ENCODE measurements at places on chromosomes 4 and X.

- DNase-seq, result no peak
- no peak overlapping the region for H3K4me3 ChIP-seq
- H3K36me3 ChIP-seq, result peaks cover 24% of the 10 kb centered on the region
- no peaks in the 10 kb centered on the region for H3K27me3 ChIP-seq
- no peaks in the 10 kb centered on the region for H3K4me1 ChIP-seq
Measured at GRCh38 chrX:123685232-123685631, 47.6 kb downstream of the THOC2 start.

DNA sequence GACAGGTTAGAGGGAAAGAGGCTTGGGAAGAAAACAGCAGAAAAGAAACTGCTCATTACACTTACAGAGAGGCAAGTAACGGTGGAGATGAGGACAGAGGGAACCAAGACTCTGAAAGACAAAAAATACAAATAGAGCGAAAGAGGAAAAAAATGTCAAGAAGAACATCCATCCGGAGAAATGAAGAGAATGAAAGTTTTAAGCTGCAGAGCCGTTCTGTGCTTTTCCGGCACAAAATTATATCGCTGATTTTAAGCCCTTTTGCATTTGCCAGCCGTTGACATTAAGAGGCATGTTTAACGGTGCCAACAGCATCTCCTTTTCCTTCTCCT, 236 bp downstream of the PCDH10 start:
- H3K27ac ChIP-seq, result no peak overlapping the region
- no peaks in the 10 kb centered on the region for H3K4me1 ChIP-seq
- DNase-seq, result no peak
- H3K36me3 ChIP-seq, result no peaks in the 10 kb centered on the region

DNA sequence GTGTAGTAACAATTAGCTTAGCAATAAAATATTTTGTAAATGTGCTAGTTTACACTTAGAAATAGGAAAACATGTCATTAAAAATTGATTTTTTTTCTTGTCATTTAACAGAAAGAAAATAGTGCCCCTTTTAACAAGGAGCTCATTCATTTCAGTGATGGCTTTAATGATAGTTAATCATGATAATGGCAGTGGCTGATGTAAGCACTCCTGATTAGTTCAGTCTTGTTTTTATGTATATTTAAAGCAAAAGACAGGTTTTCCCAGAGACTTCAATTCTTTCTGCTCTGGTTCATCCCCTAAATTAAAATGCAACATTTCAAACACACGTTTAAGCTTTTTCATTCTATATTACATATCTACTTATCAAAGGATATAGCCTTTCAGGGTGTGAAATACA, 1039.5 kb upstream of the PCDH7 start:
- no peak overlapping the region for H3K27ac ChIP-seq
- H3K36me3 ChIP-seq, result no peaks in the 10 kb centered on the region
- H3K4me3 ChIP-seq, result no peak overlapping the region

DNA sequence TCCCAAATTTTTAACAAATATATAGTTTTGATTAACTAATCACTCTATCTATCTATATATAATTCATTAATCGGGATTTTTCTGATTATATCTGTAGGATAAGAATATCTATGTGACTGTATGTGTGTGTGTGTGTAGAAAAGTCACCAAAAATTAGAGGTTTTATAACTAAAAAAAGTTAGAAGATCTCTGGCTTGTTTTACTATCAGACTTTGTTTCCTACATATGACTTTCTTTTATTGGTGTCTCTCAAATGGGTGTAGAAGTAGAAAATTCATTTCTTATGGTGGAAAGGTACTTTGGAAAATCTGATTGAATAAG, 26.7 kb upstream of the TMPRSS11D start:
- H3K27me3 ChIP-seq, result no peaks in the 10 kb centered on the region
- no peaks in the 10 kb centered on the region for H3K36me3 ChIP-seq
- no peak for DNase-seq
- H3K4me3 ChIP-seq, result no peak overlapping the region

DNA sequence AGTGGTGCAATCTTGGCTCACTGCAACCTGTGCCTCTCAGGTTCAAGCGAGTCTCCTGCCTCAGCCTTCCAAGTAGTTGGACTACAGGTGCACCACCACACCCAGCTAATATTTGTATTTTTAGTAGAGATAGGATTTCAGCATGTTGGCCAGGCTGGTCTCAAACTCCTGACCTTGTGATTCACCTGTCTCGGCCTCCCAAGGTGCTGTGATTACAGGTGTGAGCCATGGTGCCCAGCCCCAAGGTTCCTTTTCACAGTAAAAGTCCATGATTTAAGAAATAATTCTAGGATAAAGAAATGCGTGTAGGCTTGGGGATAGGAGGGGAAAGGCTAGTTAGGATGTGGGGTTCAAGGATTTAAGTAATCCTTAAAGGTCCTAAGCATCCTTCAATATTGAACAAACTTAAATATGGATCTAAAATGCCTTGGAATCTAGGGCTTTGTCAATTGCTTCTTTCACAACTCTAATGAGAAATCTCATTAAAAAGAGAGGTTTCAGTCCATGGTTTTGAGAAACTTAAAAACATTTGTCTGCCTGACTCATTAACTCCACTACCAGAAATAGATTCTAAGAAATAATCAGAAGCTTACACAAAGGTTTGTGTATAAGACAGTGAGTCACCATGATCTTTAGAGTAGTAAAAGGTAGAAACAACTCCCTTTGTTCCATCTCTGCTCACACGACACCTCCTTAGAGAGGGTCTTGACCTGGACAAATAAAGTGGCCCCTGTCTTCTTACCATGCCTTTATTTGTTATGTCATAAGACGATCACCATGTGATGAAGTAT, 203.2 kb downstream of the PTTG2 start:
- peak overlapping the region; percentile 97 for H3K27ac ChIP-seq
- H3K27me3 ChIP-seq, result no peaks in the 10 kb centered on the region
- H3K4me3 ChIP-seq, result no peak overlapping the region
- H3K36me3 ChIP-seq, result no peaks in the 10 kb centered on the region
- peaks cover 41% of the 10 kb centered on the region for H3K4me1 ChIP-seq
- DNase-seq, result no peak

GRCh38 chr4:113603911-113604310, 157.6 kb downstream of the CAMK2D start:
- no peak overlapping the region for H3K27ac ChIP-seq
- no peaks in the 10 kb centered on the region for H3K4me1 ChIP-seq
- no peak overlapping the region for H3K4me3 ChIP-seq
- H3K27me3 ChIP-seq, result no peaks in the 10 kb centered on the region
- no peak for DNase-seq

GRCh38 chr4:154877110-154877760, 96.2 kb downstream of the RBM46 start:
- DNase-seq, result no peak
- H3K4me1 ChIP-seq, result no peaks in the 10 kb centered on the region
- H3K27me3 ChIP-seq, result no peaks in the 10 kb centered on the region
- no peaks in the 10 kb centered on the region for H3K36me3 ChIP-seq
- no peak overlapping the region for H3K4me3 ChIP-seq
- H3K27ac ChIP-seq, result no peak overlapping the region

DNA sequence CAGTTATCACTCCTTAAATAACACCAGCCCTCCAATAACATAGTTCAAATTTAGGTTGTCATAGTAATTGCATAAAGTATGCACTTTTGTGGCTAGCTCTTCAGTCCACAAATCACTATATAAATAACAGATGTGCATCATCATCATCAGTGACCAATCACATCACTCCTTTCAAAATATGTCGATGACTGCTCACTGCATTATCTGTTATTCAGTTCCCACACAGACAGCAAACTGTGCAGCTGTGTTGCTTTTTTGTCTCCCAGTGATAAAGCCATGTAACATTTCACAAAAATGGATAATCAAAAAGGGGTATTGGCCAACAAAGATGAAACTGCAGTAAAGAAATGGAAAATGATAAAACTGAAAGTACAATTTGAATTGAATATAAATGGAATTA, 205.4 kb downstream of the DCLK2 start:
- 0 out of 2 replicates have a peak, but pooled peaks cover 7% of the 10 kb centered on the region for H3K36me3 ChIP-seq
- no peak for DNase-seq
- H3K4me3 ChIP-seq, result no peak overlapping the region
- H3K4me1 ChIP-seq, result peaks cover 8% of the 10 kb centered on the region
- no peaks in the 10 kb centered on the region for H3K27me3 ChIP-seq
- no peak overlapping the region for H3K27ac ChIP-seq

- H3K4me1 ChIP-seq, result no peaks in the 10 kb centered on the region
- no peak overlapping the region for H3K4me3 ChIP-seq
- H3K27ac ChIP-seq, result no peak overlapping the region
Measured at GRCh38 chr4:32840461-32841189, 2120.5 kb downstream of the PCDH7 start.

DNA sequence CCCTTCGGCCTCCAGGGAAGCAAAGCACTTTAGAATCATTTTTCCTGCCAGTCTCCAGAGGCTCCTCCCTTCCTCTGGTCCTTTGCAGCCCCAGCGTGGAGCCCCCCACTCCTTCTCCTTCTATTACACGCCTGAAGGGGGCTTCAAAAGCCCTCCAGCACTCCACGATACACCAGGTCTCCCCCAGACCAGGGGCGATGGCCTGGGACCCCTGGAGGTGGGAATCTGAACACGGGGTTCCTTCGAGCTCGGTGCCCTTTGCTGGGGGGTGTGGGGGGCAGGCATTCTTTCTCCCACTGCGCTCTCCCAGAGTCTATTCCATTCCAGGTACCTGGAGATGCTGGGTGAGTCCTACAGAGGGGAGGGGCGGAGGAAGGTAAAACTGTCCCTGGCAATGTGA, 97.6 kb downstream of the HMX1 start:
- H3K27ac ChIP-seq, result no peak overlapping the region
- no peaks in the 10 kb centered on the region for H3K4me1 ChIP-seq
- peak; percentile 17 for DNase-seq
- H3K27me3 ChIP-seq, result no peaks in the 10 kb centered on the region

DNA sequence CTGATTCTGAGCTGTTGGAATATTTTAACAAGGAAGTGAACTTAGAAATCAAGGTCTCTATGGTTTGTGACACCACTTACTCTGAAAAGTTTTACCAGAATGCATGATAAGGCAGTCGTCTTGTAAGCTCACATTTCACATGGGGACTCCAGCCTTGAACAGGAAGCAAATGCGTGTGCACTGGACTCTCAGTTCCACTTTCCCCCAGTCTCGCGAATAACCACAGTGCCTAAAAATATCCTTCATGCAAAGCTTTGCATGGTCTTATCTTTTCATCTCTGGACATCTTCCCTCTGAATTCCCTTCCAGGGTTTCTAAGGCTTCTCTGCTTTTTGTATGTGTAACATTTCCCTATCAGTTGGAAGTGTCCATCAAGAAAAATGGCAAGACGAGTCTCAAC, 581.8 kb downstream of the NLGN4X start:
- no peaks in the 10 kb centered on the region for H3K27me3 ChIP-seq
- H3K27ac ChIP-seq, result no peak overlapping the region
- no peaks in the 10 kb centered on the region for H3K36me3 ChIP-seq
- H3K4me3 ChIP-seq, result no peak overlapping the region
- DNase-seq, result no peak
- H3K4me1 ChIP-seq, result no peaks in the 10 kb centered on the region

GRCh38 chr4:5165420-5166369, 114.4 kb downstream of the STK32B start:
- H3K27me3 ChIP-seq, result no peaks in the 10 kb centered on the region
- no peak for DNase-seq
- no peaks in the 10 kb centered on the region for H3K36me3 ChIP-seq
- no peak overlapping the region for H3K27ac ChIP-seq
- H3K4me3 ChIP-seq, result no peak overlapping the region
- H3K4me1 ChIP-seq, result no peaks in the 10 kb centered on the region

- DNase-seq, result no peak
- no peak overlapping the region for H3K27ac ChIP-seq
- peaks cover 9% of the 10 kb centered on the region for H3K4me1 ChIP-seq
- no peak overlapping the region for H3K4me3 ChIP-seq
- no peaks in the 10 kb centered on the region for H3K27me3 ChIP-seq
Measured at GRCh38 chr4:159185591-159186023, 82.7 kb downstream of the RAPGEF2 start.

DNA sequence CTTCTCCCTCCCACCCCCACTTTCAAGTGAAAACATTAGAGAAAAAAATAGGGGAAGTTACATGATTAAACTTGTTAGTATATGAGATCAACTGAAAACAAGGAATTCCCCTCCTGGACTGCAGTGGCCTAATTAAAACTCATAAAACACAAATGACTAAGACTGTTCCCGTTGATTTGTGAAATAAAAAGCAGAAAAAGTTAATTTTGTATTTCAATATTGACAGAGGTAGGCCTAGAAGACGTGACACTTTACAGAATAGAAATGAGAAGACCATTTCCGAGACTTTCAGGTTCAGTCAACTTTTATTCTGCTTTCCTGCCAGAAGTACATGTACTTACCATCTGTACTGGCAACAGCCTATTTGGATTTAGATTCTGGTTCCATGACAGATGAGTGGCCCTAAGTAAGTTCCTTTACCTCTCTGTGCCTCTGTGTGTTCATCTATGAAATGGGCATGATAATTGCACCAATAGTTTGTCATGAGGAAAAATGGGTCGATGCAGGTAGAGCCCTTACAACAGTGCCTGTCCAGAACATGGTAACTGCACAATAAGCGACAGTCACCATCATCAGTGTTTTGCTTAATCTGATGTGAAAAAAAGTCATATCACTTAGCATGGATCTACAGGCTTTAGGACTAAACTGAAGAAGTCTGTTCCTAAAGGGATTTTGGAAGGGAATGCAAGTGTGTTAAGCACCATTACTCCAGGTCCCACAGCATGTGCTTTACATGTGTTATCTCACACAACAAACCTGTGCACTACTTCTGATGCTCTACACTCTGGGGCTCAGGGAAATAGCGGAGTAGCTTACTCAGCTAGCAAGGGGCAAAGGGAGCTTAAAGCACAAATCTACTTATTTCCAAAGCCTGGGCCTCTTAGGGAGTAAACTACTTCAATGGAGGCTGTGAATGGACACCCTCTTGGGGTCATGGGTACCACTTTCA, 562.3 kb upstream of the DIPK2B start:
- no peak overlapping the region for H3K4me3 ChIP-seq
- no peaks in the 10 kb centered on the region for H3K27me3 ChIP-seq
- peaks cover 98% of the 10 kb centered on the region for H3K36me3 ChIP-seq
- DNase-seq, result no peak

DNA sequence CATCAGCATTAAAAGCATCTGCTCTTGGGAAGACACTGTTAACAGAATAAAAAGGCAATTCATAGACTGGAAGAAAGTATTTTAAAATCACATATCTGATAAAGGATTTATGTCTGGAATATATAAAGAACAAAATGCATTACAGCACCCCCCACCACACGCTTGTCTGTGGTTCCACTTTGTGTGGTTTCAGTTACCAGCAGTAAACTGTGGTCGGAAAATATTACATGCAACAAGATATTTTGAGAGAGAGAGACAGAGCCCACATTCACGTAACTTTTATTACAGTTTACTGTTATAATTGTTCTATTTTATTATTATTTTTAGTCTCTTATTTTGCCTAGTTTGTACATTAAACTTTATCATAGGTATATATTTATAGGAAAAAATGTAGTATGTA, 21.2 kb upstream of the PDE6B start:
- H3K4me1 ChIP-seq, result no peaks in the 10 kb centered on the region
- no peak overlapping the region for H3K4me3 ChIP-seq
- H3K27ac ChIP-seq, result no peak overlapping the region
- no peak for DNase-seq
- no peaks in the 10 kb centered on the region for H3K36me3 ChIP-seq

GRCh38 chr4:76736414-76736813, 161.5 kb downstream of the SOWAHB start:
- H3K36me3 ChIP-seq, result peaks cover 48% of the 10 kb centered on the region
- no peak for DNase-seq
- no peak overlapping the region for H3K27ac ChIP-seq
- H3K4me1 ChIP-seq, result no peaks in the 10 kb centered on the region
- no peaks in the 10 kb centered on the region for H3K27me3 ChIP-seq
